Hippocampal formation (tissue), 2 donors: ENCODE measurements at places on chromosomes 1 and 21.

GRCh38 chr1:24643363-24644099 lies 429 bp downstream of the SRRM1 start:
- no peak for DNase-seq

DNA sequence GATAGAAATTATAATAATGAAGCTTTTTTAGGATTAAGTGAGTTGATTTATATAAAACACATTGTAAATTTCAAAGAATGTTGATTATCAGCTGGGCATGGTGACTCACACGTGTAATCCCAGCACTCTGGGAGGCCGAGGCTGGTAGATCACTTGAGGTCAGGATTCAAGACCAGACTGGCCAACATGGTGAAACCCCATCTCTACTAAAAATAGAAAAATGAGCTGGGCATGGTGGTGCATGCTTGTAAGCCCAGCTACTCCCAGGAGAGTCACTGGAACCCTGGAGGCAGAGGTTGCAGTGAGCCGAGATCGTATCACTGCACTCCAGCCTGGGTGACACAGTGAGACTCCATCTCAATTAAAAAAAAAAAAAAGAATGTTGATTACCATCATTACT lies 18.4 kb downstream of the ADAMTS1 start:
- DNase-seq = no peak

DNA sequence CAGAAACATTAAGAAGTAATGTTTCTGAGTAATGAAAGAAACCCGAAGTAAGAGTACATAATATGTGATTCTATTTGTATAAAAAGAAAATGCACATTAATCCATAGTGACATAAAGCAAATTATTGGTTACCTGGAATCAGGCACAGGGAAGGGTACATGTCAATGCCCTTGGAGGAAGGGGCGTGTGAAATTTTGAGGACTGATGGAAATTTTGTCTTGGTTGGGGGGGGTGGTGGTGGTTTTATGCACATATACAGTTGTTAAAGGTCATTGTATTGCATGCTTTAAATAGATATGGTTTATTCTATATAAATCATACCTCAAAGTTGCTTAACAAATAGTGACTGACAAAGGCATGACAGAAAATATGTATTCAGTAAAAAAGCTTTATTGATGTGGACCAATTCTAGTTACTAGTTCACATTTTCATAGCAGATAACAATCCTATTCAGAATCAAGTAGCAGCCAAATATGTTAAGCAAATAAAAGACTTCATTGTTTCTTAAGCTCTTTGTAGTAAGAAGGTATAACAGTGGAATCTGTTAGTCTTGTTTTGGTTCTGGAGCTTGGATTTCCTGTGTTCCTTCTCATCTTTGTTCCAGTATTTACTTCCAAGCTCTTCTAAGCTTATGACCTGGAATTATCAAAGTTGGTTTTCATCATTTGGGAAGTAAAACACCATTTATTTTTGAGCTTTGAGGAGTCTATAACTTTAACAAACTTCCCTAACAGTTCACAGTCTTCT lies 15.1 kb downstream of the BACH1 start:
- DNase-seq = no peak

DNA sequence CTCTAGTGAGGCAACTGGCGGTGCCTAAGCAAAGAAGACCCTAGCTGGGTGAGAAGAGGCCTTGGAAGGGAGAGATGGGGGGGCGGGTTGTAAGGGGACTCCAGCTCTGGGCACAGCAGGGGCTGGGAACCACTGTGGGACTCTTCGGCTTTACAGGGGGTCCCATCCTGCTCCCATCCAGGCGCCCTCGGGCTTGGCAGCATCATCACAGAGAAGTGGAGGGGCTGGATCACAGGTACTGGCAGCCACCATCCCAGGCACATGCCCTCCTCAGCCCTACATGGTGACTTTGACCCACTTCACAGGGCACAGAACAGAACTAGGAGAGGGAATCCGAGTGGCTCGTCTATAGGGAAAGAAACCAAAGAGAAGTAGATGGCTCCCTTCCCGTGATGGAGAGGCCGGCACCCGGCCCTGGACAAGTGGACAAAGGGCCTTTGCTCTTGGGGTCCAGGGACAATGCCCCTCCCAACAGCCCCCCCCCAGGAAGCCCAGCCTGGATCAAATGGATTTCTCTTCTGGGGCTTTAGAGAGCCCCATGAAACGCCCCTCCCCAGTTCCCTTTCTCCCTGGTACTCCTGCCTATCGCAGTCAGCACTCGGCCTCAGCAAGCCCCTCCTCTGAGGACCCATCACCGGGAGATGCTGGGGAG lies 54.0 kb upstream of the ECE1 start:
- no peak for DNase-seq

GRCh38 chr21:43825242-43825935 lies 36.0 kb downstream of the RRP1 start:
- no peak for DNase-seq

- no peak for DNase-seq
Observed at GRCh38 chr1:49340576-49340975, 563.9 kb upstream of the BEND5 start.

DNA sequence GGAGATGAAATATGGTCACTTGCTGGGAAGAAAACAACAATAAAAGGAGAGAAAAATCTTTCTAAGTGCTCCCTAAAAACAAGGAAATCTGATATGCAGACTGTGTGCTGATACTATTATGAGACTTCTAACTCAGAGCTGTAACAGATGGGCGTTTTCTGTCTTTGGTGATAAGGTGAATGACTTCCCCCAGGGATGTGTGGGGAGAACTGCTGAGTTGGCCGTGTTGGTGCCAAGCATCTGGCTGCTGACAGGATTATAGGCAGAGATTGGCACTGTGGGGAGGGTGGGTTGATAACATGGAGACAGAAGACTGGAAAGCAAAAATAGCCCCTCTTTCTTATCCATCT lies 438.5 kb upstream of the PLXNA2 start:
- DNase-seq = no peak

- DNase-seq = no peak
Observed at GRCh38 chr1:203558064-203558760, 64.3 kb downstream of the OPTC start.

GRCh38 chr1:116404699-116405098 lies 31.7 kb downstream of the ATP1A1 start:
- DNase-seq = no peak

DNA sequence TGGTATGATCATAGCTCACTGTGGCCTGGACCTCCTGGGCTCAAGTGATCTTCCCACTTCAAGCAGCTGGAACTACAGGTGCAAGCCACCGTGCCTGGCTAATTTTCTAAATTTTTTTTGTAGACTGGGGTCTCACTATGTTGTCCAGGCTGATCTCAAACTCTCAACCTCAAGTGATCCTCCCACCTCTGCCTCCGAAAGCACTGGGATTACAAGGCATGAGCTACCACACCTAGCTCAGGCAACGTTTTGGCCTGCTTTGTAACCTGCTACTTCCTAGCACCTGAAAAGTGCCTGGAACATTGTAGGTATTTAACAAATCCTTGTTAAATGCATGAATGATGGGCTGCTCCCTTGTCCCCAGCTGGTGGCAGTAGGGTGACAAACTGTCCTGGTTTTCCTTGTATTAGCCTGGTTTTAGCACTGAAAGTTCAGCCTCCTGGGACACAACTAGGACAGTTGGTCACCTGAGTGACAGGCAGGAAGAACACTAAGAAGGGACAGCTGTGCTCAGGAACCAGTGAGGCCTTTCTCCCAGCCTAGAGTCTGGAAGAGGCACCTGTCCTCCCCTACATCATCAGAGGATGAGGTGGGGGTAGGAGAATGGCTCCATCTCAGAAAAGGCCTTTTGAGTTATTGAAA lies 88.5 kb upstream of the CD34 start:
- DNase-seq = no peak

DNA sequence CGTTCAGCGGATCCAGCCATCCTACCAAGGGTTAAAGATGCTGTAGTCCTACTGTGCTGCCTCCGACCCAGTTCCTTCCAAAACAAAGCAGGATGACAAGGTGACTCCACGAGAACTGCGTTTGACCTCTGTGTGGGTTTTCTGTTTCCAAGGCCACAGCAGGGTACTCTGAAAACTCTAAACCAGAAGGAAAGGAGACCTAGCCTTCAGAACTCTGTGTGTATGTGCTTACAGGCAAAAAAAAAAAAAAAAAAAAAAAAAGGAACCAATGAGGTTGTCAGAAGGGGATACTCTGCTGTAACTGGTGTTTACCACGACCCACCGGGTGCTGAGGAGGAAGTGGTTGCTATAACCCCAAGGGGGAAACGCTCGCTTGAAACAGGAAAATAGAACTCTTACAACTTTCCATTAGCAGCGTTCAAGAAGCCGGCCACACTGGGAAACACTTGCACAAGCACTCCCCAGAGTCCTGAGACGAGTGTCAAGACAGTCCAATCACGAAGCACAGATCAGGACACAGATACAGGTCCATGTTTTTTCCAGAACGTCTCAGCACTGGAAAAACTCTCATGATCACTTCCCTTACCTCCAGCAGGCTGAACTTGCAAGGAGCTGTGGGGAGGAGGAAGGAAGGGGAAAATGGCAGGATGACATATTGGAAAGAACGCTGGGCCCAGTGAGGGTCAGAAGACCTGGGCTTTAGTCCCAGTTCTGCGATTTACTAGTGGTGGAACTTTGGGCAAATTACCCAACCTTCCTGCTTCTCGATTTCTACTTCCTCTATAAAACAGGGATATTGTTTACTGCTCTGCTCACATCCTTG lies 64.0 kb downstream of the ITPKB start:
- no peak for DNase-seq

DNA sequence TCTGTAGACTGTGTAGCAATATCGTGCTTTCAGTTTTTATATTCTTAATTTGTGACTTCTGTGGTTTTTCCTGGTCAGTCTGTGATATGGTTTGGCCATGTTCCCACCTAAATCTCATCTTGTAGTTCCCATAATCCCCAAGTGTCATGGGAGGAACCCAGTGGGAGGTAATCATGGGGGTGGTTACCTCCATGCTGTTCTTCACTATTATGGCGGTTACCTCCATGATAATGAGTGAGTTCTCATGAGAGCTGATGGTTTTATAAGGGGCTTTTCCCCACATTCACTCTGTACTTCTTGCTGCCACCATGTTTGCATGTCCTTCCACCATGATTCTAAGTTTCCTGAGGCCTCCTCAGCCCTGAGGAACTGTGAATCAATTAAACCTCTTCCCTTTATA lies 169.8 kb downstream of the LEPR start:
- DNase-seq = no peak

GRCh38 chr21:45982092-45982757 lies 655 bp downstream of the COL6A1 start:
- no peak for DNase-seq

GRCh38 chr1:15260418-15261154 lies 13.6 kb downstream of the FHAD1 start:
- DNase-seq = no peak

DNA sequence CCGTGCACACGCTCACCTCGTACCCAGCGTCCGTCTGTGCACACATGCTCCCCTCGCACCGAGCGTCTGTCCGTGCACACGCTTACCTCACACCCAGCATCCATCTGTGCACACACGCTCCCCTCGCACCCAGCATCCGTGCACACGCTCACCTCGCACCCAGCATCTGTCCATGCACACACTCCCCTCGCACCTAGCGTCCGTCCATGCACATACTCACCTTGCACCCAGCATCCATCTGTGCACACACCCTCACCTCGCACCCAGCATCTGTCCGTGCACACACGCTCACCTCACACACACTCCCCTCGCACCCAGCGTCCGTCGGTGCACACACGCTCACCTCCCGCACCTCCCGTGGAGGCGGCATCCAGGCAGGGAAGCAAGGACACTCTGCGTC lies 24.4 kb upstream of the COL18A1 start:
- DNase-seq = no peak

- DNase-seq = no peak
Observed at GRCh38 chr1:91217911-91218310, 186.7 kb downstream of the HFM1 start.

DNA sequence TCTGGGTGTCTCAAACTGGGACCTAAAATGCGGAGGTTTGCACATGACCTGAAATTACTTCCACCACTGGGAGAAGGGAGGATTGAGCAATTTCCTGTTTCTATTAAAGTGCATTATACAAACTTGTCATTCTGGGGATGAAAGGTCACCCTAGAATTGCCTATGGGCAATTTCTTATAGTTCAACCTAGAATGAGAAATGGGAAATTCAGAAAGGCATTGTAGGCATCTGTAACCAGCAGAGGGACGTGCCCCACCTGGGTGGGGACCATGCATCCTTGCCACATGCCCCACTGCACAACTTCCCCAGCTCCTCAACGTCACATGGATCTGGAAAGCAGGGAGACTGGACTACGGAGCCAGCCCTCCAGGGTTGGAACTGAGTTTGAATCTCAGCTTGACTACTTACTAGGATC lies 47.0 kb downstream of the MRPL39 start:
- no peak for DNase-seq

GRCh38 chr1:213484333-213484732 lies 433.3 kb downstream of the RPS6KC1 start:
- DNase-seq = no peak

DNA sequence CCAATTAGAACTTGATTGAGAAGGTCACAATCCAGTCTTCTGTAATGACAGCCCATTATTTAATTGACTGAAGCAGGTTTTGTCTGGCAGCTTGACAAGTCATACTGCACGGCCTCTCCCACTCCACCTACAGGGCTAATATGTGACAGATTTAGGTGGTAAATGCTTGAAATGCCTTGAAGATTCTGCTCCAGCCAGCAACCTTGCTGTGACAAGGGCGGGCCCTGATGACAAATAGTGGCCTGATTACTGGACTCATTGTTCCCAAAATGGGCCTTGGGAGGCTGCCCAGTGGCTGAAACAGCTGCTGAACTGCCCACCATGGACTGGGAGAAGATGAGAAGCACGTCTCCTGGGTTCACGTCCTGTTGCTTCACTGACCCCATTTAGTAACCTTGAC lies 30.0 kb upstream of the CRNN start:
- no peak for DNase-seq

DNA sequence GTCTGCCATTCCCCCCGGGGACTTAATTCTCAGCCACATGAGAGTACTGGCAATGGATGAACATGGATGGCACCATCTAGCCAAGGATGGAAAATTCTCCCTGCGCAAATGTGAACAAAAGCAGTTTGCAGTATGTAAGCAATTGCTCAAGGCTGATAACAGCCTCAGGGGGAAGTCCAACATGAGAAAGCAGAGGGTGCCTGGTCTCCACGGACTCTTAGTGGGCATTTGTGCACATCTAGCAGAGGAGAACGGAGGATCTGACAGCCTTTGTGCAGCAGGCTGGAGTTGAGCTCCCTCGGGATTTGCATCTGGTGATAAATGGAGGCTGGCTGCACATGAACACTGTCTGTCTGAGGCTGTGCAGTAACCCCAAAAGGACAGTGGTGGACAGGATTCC lies 13.9 kb upstream of the OLIG1 start:
- no peak for DNase-seq

- DNase-seq = no peak
Observed at GRCh38 chr1:203612932-203613682, 13.5 kb upstream of the ATP2B4 start.

- DNase-seq = no peak
Observed at GRCh38 chr1:201295346-201295745, 12.0 kb downstream of the PKP1 start.
